ENCODE measurements at places on chromosomes 3 and 15. TPM values are rescaled to one million over a fixed set of nuclear protein-coding genes. Genes with fewer than 3 reads are reported as not detected.

DNA sequence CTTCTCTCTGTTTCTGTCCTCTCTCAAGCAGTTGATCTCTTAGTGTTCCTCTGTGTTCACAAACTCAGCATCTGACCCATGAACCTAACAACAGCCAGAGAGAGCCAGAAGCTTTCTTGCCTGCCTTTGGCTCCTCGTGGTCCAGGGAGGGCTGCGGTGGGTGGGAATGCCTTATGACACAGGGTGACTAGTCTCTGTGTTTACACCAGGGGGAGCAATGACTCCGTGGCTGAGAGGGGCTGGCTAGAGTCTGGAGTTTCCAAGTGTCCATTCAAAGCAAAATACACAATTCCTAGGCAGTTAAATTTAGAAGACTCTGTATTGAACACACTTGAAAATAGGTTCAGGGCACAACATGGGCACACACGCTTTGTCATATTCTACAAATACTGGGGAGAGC is 370.0 kb upstream of the FRG2C start:
- DNase-seq: peak; percentile 60

The CDHR4 gene
- not detected for total RNA-seq

The ATP13A3 gene
- 121 TPM for total RNA-seq

DNA sequence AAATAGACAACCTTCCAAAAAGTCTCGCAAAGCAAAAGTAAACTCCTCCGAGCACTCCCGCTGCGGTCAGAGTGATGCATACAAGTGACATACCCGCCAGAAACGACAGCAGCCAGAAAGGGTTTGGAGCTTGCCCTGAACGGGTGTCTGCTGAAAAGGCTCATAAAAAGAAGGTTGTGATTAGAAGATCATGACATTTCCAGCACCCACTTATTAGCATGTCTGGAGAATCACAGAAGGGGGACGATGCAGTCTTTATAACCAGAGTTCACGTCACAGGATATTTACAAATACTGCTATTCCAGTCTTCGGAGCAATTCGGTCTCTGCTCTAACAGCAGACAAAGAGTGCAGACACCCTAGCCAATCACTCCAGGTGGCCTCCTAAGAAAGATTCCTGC is 59.1 kb upstream of the FRMD4B start:
- peak; percentile 34 for DNase-seq

The PLSCR4 gene
- total RNA-seq: 494 TPM

- no peak for DNase-seq
These were observed 454.1 kb upstream of the AGTR1 start for GRCh38 chr3:148243609-148244008.

The YEATS2 gene
- 23.8 TPM for total RNA-seq

The LRRC34 gene
- total RNA-seq: 0.60 TPM
